ENCODE measurements at places on chromosomes 2 and 18. TPM values are rescaled to one million over a fixed set of nuclear protein-coding genes. Genes with fewer than 3 reads are reported as not detected.

DNA sequence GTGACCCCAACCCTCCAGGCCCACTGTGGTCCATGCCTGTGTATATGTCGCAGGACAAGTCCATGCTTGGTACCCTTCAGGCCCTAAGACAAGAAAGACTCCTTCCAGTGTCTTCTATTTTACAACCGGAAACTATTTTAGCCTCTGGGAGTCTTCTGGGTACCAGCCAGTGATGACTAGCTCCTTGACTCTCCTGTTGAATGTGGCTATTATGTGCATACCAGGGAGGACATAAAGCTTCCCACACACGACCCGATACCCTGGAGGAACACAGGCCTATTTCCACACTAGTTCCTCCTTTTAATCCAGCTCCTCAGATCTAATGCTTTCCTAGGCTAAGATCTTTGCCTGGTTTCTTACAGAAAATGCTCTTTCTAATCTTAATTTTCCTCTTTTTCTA lies 178.1 kb downstream of the NCKAP5 start:
- no peak for DNase-seq

- no peak for DNase-seq
Observed at GRCh38 chr2:160028431-160029269, 33.8 kb downstream of the PLA2R1 start.

DNA sequence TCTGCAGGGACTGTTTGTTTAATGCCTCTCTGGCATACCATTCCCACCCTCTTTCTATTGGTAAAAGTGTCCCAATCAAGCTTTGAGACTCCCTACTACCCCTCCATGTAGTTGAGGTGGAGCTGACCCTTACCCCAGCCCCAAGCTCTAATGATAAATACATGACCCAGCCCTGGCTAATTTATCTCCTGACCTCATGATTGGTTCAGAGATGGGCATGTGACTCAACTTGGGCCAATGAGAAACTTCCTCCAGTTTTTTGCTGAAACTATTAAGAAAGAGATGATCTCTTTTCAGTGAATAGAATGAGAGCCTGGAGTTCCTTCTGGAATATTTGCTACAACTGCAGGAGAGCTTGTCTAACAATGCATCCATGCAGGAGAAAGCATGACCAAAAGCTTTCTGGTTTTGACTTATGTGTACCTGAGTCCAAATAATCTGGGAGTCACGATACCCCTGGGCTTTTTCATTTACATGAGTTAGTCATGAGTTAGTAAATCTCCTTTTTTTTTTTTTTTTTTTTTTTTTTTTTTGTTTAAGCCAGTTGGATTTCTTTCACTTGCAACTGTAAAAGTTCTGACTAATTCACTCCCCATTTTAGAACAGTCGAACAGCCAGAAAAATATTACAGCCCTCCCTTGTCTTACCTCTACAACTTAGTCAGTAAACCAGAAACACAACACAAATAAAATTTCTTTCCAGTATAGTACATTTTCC lies 66.5 kb upstream of the TLK1 start:
- DNase-seq = no peak

DNA sequence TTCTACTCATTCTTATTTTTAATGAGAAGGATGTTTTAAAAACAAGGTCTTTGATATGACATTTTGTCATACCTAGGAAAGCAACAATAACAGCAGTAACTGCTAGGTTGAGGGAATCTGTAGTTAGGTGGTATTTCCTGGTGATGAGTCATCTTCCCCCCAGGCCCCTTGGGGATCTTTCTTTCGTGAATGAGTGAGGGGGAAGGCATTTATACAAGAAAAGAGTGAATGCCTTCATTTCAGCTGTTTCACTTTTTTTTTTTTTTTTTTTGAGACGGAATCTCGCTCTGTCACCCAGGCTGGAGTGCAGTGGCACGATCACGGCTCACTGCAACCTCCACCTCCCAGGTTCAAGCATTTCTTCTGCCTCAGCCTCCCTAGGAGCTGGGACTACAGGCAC lies 108.6 kb downstream of the MAP4K4 start:
- DNase-seq = no peak

DNA sequence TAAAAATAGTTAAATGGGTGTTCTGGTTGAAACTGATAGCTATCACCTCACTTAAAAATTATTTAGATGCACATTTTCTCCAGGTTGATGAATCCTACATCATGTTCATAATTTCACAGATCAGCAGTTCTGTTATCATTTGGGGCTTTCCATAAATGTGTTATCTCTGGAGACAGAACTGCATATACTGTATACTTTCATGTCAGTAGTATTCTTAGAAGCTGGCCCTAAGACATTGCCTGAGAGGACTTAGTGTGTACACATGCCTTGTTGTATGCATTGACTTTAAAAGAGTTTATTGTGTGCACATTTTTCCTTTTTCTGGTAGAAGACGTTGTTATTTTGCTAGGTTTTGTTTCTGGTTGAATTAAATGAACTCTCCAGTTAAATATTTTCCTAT lies 41.0 kb downstream of the PIK3C3 start:
- no peak for DNase-seq

DUSP2 gene
- total RNA-seq = 202 TPM
